Activated CD4-positive, alpha-beta T cell treated with anti-CD3 and anti-CD28 coated beads, Interleukin-2, amount 50 U/mL, for 4 hours (primary cell): ENCODE measurements at places on chromosomes 7 and 10.
A peak's percentile ranks its signal among the peaks of the same experiment; 100 is the strongest.

GRCh38 chr7:68613405-68613804 is 984.9 kb upstream of the AUTS2 start:
- DNase-seq = no peak

GRCh38 chr10:75870039-75870645 is 438.7 kb downstream of the LRMDA start:
- no peak for DNase-seq

- no peak for DNase-seq
Observed at GRCh38 chr7:24793982-24794648, 36.9 kb upstream of the GSDME start.

DNA sequence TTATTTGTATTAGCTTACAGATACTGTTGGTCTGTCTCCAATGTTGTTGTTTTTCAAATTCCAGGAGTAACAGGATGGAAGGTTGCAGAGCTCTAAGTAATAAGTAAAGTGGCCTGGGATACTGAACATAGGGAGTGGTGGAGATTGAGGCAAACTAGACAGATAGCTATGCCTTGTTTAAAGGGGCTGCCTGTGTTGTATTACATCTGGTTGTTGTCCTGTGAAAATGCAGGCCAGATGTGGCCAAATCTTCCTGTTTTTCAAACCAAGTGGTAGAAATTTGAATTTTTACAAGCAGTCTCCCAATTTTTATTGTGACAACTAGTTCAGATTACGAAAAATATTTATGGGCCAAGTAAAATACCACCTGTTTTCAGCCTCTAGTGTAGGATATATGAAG is 33.5 kb downstream of the BICC1 start:
- DNase-seq = no peak

- no peak for DNase-seq
Observed at GRCh38 chr7:19305698-19306097, 160.5 kb upstream of the FERD3L start.

- DNase-seq = no peak
Observed at GRCh38 chr10:73338801-73339368, 19.8 kb downstream of the CFAP70 start.

DNA sequence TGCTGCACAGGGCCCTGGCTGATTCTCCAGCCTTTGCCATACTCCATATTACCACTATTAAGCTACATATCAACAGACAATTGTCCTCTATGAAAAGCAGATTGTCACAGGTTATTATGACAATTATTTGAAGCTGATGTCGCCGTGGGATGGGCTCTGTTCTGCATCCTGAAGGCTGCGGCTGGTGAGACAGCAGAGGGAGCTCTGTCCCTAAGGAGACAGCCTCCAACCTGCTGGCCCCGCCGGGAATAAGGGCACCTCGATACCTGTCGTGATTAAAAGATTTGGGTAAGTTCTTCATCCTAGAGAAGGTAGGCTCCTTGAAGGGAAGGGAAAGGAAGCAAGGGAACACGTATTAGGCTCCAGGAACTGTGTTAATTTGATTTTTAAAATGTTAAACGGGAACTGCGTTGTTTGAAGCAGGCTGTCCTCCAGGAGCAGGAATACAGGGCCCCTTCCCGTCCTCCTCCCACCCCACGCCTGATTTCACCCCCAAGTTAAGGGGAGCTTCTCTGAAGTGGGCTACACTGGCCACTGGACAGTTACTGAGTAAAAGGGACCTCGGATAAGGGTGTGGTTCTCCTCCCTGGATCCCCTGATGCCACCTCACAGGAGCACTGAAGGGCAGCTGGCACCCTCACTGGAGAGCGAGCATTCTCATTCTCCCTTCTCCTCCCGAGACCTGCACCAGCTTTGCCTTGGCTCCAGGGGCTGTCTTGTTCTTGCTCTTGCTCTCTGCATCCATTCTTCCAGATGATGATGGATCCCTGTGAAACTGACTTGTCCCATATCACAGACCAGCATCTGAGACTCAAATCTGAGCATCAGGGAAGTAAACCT is 11.8 kb upstream of the TIAL1 start:
- DNase-seq = peak; percentile 10

- no peak for DNase-seq
Observed at GRCh38 chr10:79410315-79411094, 34.9 kb downstream of the ZCCHC24 start.

- DNase-seq = no peak
Observed at GRCh38 chr10:31081937-31082840, 50.5 kb upstream of the ZNF438 start.

GRCh38 chr7:20299647-20300312 is 30.9 kb upstream of the ITGB8 start:
- no peak for DNase-seq

GRCh38 chr10:814536-815302 is 116.8 kb downstream of the LARP4B start:
- DNase-seq = no peak

GRCh38 chr10:29816801-29817558 is 182.2 kb upstream of the SVIL start:
- DNase-seq = no peak

DNA sequence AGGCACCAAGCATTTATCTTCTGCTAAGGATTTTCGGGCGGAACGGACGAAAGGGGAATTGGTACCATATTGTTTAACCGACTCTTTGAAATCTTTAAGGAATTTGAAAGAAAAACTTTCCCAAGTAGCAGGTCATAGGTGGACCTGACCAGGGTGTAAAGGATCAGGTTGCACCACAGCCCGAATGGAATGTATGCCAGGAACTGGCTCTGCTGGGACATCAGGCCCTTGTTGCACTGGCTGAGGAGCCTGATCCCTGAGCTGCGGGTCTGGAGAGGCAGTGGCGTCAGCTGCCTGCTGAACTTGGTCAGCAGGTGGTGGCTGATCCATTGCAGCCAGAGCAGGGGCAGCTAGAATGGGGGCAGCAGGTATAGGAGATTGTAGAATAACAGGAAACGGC is 41.4 kb upstream of the AKR1C2 start:
- no peak for DNase-seq

GRCh38 chr10:105063796-105064195 is 422.7 kb downstream of the SORCS3 start:
- DNase-seq = no peak
